Epithelial cell of umbilical artery (primary cell): ENCODE measurements at places on chromosomes 4 and X. TPM values are rescaled to one million over a fixed set of nuclear protein-coding genes. Genes with fewer than 3 reads are reported as not detected.

YY2 gene
- total RNA-seq = 0.97 and 1.2 TPM in 2 replicates

FRMPD3 gene
- not detected in 2 replicates for total RNA-seq

C4orf50 gene
- total RNA-seq = not detected in 2 replicates

SCML1 gene
- total RNA-seq = 5.5 and 10.3 TPM in 2 replicates

NUDT10 gene
- 0.46 and 1.6 TPM in 2 replicates for total RNA-seq

GPC4 gene
- total RNA-seq = under 0.01 TPM in 1 of 2 replicates, not detected in the other

CXCL8 gene
- total RNA-seq = 36.1 and 80.4 TPM in 2 replicates

TCEAL6 gene
- not detected in 2 replicates for total RNA-seq

TXK gene
- 0.65 and 1.7 TPM in 2 replicates for total RNA-seq

CD40LG gene
- total RNA-seq = not detected in 2 replicates

TMSB15C gene
- 3.2 and 6.5 TPM in 2 replicates for total RNA-seq

UGT2B15 gene
- not detected in 2 replicates for total RNA-seq

SLC9A7 gene
- total RNA-seq = 18.7 and 25.7 TPM in 2 replicates

CXorf58 gene
- not detected in 2 replicates for total RNA-seq

UGT2B10 gene
- total RNA-seq = not detected in 2 replicates

CHRDL1 gene
- total RNA-seq = under 0.01 TPM in 1 of 2 replicates, not detected in the other

BEX4 gene
- 29.9 and 33.4 TPM in 2 replicates for total RNA-seq

AFF2 gene
- not detected in 2 replicates for total RNA-seq

TRIML2 gene
- total RNA-seq = not detected in 2 replicates

SYAP1 gene
- 21.4 and 35.6 TPM in 2 replicates for total RNA-seq

MAGEE2 gene
- total RNA-seq = not detected in 2 replicates

NWD2 gene
- not detected in 2 replicates for total RNA-seq

SFRP2 gene
- total RNA-seq = not detected in 2 replicates

PSAPL1 gene
- not detected in 2 replicates for total RNA-seq

C4orf54 gene
- total RNA-seq = not detected in 2 replicates

ASB9 gene
- 25.1 and 33.5 TPM in 2 replicates for total RNA-seq

PPP3CA gene
- total RNA-seq = 53.5 and 90.3 TPM in 2 replicates

TMEM192 gene
- total RNA-seq = 4.9 and 13.8 TPM in 2 replicates

KLHL4 gene
- 13.2 and 27.0 TPM in 2 replicates for total RNA-seq

FGFR3 gene
- 0.30 and 1.9 TPM in 2 replicates for total RNA-seq

PIN4 gene
- total RNA-seq = 4.1 and 14.6 TPM in 2 replicates

TREX2 gene
- total RNA-seq = 0.91 and 8.8 TPM in 2 replicates

FATE1 gene
- not detected in 2 replicates for total RNA-seq

PPARGC1A gene
- total RNA-seq = not detected in 2 replicates

ZIC3 gene
- total RNA-seq = not detected in 2 replicates

CASP6 gene
- total RNA-seq = 68.9 and 79.0 TPM in 2 replicates

FAT1 gene
- total RNA-seq = 6.5 and 14.9 TPM in 2 replicates

CDK16 gene
- total RNA-seq = 67.9 and 72.2 TPM in 2 replicates

ADAMTS3 gene
- 1.4 and 1.6 TPM in 2 replicates for total RNA-seq

NKX3-2 gene
- not detected in 2 replicates for total RNA-seq

AKAP14 gene
- not detected in 2 replicates for total RNA-seq

ZCCHC12 gene
- under 0.01 TPM in 1 of 2 replicates, not detected in the other for total RNA-seq

GPR173 gene
- total RNA-seq = 1.6 and 2.9 TPM in 2 replicates

RRH gene
- not detected in 2 replicates for total RNA-seq

AADAT gene
- total RNA-seq = 0.76 and 1.6 TPM in 2 replicates

IL2RG gene
- not detected in 2 replicates for total RNA-seq

KIAA1210 gene
- not detected in 2 replicates for total RNA-seq

ALB gene
- total RNA-seq = not detected in 2 replicates

ADGRG4 gene
- not detected in 2 replicates for total RNA-seq

SPP1 gene
- 1.4 TPM in 1 of 2 replicates, not detected in the other for total RNA-seq
